Mammary epithelial cell (primary cell): ENCODE measurements at places on chromosomes 13 and 19.

DNA sequence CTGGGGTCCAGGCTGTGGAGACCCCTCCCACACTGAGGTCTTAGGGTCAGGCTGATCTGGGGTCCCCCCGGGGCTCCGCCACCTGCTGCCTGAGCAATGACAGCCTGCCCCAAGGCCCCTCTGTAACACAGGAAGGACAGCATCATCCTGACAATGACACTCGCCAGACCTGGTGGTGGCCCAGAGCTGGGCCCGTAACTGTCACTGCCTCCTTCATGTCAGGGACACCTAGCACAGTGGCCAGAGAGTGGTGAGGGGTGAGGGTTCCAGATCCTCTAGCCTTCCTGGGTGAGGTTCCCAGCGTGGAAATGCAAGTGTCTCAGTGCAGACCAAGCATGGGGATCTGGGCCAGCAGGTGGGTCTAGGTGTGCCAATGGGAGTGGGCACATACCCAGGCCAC, 27.8 kb downstream of the OPA3 start:
- DNase-seq, result no peak

GRCh38 chr13:79932556-79932955, 408.4 kb downstream of the SPRY2 start:
- DNase-seq, result no peak

GRCh38 chr19:47518139-47518538, 3.3 kb upstream of the NAPA start:
- DNase-seq, result peak; percentile 77

DNA sequence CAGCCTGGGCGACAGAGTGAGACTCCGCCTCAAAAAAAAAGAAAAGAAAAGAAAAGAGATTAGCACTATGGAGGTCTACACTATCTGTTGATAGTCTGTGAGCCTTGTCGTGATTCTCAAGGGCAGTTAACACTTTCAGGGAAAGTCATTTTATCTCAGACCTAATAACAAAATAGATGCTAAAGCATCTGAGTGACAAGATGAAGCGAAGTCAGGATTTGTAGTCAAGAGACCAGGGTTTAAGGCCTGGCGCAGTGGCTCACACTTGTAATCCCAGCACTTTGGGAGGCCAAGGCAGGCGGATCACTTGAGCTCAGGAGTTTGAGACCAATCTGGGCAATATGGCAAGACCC, 13.3 kb upstream of the RAB8A start:
- DNase-seq, result no peak

DNA sequence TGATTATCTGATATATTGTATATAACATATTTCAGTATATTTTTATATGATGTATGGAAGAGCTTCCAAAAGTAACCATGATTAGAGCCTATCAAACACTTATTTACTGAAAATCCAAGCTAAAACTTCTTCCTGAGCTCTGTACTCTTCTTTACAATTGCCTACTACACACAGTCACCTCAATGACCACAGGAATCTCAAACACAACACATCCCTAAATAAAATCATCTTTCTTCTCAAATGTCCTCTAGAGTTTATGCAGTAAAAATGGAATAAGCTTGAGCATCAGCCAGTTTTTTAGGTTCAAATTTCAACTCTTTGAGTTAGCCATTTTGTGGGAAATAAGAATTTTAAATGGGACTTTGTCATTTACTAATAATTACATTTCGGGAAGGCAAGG, 102.6 kb upstream of the FNDC3A start:
- no peak for DNase-seq

DNA sequence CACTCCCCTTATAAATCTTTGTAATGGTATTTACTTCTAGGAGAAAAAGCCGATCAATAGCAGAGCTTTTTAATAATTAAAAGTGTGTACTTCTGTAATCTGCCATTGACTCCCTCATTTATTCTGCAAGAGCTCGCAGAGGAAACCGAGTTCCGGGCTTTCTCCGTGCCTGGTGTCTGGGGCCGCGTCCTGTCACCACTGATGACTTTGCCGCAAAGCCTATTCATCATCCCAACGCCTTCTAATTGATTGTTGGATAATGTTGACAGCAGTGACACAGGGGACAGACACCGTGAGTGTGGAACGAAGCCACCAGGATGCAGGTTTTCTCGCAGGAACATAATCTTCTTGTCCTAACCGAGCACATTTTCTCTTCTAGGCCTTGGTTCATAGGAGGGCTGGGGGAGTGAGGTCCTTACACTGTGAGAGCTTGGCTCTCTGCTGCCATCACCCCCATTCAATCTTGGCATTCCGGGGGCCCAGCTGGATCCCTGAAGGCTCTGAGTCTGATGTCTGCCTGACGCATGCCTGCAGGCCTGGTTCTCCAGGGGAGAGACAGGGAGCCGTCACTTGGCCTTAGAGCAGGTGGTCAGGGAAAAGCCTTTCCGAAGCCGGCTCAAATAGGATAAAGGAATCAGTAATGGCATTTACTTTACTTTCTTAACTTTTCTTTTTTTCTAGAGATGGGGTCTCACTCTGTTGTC, 110.3 kb downstream of the KDM4B start:
- DNase-seq, result no peak

- DNase-seq, result no peak
Measured at GRCh38 chr19:30070198-30070967, 128.3 kb downstream of the URI1 start.

GRCh38 chr19:13588957-13589833, 82.9 kb upstream of the CACNA1A start:
- peak; percentile 40 for DNase-seq

- DNase-seq, result peak; percentile 86
Measured at GRCh38 chr13:48775804-48776203, 122.1 kb downstream of the CYSLTR2 start.

GRCh38 chr13:112240076-112240475, 136.1 kb upstream of the SPACA7 start:
- DNase-seq, result no peak

DNA sequence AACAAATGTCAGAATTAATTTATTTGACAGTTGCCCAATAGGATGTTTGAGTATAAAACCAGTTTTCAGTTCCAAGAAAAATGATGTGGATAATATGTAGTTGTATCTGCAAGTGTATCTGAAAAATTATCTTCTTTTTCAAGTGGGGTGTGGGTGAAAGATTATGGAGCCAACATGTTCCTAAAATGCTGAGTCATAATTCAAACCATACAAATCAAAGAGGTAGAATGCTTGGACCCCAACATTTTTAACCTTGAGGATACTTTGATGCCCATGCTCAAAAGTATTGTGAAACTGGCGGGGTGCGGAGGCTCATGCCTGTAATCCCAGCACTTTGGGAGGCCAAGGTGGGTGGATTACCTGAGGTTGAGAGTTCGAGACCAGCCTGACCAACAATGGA, 54.0 kb upstream of the ZNF724 start:
- DNase-seq, result no peak

DNA sequence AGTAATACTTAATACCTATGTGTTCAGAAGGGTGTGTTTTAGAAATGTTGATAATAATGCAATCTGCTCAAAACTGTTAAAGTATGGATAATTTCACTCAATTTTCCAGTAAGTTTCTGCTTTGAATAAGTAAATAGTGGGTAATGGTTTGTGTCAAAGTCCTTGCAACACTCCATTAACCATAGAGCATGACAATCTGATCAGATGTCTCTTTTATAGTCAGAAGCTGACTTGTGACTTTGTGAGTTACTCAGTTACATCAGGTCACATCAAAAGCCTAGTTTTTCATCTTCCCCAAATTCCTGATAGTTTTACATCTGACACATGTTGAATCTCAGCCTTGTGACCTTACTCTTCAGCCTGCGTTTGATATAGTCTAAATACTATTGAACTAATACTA, 338.0 kb downstream of the EFNB2 start:
- no peak for DNase-seq

DNA sequence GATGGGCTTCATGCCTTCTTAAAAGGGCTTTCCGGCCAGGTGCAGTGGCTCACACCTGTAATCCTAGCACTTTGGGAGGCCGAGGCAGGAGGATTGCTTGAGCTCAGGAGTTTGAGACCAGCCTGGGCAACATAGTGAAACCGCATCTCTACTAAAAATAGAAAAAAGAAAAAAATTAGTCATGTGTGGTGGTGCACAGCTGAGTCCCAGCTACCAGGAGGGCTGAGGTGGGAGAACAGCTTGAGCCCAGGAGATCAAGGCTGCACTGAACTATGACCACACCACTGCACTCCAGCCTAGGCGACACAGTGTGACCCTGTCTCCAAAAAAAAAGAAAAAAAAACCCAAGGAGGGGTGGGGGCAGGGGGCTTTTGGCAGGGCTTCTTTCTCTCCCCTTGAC, 7.2 kb downstream of the CARS2 start:
- no peak for DNase-seq

- DNase-seq, result no peak
Measured at GRCh38 chr13:60258349-60258748, 94.6 kb upstream of the DIAPH3 start.

DNA sequence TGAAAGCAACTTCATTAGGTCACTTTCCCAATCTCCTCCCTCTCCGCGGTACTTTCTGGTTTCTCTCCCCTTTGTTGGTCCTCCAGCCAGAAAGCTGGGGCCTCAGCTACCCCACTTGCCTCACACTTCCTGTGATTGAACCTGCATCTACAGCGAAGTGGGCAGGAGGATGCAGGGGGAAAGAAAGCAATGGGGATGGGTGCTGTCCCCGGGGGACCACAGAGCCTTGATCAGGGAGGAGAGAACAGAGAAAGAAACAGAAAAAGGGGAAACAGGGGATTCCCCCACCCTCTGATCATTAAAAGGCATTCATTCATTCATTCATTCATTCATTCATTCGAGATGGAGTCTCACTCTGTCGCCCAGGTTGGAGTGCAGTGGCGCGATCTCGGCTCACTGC, 74.2 kb downstream of the TRPM4 start:
- no peak for DNase-seq

- DNase-seq, result peak; percentile 68
Measured at GRCh38 chr13:48595431-48596429, 58.0 kb upstream of the CYSLTR2 start.

GRCh38 chr19:49514151-49514550, 1.7 kb downstream of the FCGRT start:
- no peak for DNase-seq

- DNase-seq, result no peak
Measured at GRCh38 chr19:2590630-2591399, 111.7 kb downstream of the GNG7 start.

- no peak for DNase-seq
Measured at GRCh38 chr13:73922493-73923393, 211.5 kb downstream of the KLF12 start.

DNA sequence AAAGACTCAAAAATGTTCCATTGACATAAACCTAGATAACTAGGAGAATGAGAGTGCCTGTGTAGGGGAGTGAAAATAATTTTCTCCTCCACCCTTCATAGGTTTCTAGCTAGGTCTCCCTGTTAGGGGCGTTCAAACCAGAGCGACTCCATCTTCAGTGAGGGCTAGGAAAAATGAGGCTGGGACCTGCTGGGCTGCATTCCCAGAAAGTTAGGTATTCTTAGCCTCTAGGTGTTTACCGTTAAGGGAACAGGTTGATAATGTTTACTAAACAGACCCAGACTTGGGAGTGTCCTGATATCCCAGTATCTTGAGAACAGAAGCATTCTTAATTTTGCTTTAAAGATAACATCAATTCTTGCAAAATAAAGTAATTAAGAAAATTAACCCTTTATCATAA, 20.1 kb downstream of the PABPC3 start:
- no peak for DNase-seq

DNA sequence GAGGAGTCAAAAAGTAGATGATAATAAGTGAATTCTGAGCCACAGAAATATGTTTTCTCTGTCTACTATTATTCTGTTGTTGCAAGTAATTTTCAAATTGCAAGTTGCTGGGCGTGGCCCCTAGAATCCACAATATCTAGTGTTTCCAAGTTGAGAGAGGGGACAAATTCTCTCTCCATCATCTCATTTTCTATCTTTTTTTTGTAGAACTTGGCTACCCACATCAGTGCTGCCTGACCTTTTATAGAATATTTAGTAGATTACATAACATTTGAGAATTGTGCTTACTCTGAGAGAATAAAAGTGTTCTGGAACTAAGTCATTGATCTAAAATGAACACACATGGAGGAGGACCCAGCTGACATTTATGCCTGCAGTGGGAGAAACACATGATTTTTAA, 110.9 kb upstream of the CSNK1A1L start:
- no peak for DNase-seq

DNA sequence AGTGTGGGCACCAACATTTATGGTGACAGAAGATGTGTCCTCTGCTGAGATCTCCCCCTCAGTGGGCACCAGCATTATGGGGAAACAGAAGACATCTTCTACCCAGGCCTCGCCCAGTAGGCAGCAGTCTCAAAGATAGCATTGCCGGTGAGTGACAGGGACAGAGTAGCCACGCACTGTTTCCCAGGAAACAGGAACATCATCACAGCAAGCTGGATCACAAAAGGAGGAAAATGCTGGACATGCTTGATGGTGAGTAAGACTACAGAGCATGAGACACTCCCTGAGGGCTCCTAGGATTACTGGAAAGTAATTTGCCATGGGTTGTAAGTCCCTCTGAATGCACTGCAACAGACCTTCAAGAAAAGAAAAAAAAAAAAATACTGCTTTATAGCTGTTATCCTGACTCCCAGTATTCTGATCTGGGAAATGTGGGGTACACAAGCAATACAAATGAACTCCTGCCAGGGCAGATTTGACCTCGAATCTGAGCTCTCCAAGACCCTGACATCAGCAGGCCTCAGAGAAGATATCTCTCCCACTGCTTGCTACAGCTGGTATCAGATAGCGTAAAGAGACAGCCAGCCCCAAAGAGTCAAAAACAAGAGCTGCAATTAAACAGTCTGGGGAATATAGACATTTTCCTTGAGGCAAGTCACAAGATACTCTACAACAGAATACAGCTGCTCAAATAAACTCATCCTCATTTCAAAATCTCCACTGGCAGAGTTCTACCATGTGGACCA, 180.4 kb downstream of the RBM26 start:
- peak; percentile 42 for DNase-seq

DNA sequence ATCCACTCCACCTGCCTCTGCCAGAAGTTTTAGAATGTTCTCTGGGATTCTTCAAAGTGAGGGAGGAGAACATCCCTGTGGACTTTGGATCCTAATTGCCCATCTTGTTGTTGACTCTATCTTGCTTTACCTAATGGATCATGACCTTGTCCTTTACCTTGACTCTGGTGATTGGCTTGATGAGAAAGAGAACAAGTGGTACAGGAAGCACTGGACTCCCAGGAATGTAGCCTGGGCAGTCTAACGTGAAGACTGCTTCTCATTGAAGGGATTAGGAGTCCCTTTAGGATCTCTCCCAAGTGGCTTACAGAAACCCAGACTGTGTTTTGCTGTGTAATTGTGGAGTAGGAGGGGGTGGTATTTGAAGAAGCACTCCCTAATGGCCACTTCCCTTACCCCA, 63.9 kb downstream of the SLC10A2 start:
- no peak for DNase-seq
